Body of pancreas (tissue), 4 donors: ENCODE measurements at places on chromosomes 4 and X. TPM values are rescaled to one million over a fixed set of nuclear protein-coding genes. Genes with fewer than 3 reads are reported as not detected.

DRP2 gene
- not detected for total RNA-seq

GPR82 gene
- total RNA-seq, result 0.52 TPM

GRIA3 gene
- 0.99 TPM for total RNA-seq

DNA sequence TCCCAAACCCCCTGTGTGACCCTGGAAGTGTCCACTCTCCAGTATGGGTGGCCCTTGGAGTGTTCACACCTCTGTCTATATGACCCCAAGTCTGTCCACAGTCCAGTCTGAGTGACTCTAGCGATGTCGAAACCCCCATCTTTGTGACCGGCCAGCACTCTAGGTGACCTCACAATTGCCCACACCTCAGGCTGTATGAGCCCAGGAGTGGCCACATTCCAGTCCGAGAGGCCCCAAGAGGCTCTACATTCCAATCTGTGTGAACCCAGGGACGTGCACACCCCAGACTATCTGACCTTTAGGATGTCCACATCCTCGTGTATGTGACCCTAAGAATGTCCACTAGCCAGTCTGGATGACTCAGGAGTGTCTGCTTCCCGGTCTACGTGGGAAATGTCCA, 7.3 kb upstream of the GLOD5 start:
- DNase-seq, result no peak

- no peak for DNase-seq
Measured at GRCh38 chr4:101155945-101156344, 191.4 kb downstream of the PPP3CA start.

DNA sequence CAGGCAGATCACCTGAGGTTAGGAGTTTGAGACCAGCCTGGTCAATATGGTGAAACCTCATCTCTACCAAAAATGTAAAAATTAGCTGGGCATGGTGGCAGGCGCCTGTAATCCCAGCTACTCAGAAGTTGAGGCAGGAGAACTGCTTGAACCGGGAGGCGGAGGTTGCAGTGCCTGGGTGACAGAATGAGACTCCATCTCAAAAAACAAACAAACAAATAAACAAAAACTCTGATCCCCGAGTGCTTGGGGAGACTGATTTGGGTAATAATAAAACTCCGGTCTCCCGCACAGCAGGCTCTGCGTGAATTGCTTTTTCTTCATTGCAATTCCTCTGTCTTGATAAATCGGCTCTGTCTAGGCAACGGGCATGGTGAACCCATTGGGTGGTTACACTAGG, 73.4 kb downstream of the HPRT1 start:
- no peak for DNase-seq

DNA sequence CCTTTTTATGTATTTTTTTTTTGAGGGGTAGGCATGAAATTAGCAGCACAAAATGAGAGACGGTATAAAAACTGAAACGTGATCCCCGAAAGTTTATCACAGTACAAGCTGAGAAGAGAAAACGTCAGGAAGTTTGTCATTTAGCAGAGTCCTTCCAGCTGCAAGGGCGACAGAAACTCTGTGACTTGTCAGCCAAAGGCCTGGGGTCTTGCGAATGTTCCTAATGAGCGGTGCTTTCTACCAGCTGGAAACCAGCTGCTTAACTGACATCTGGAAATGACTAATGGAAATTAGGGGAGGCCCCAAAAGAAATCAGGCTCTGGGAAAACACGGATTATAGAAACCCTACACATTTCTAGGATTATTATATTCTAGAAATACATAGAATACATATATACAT, 66.5 kb downstream of the CHRNA9 start:
- DNase-seq, result no peak

- no peak for DNase-seq
Measured at GRCh38 chr4:79209081-79209480, 116.8 kb downstream of the NAA11 start.

DNA sequence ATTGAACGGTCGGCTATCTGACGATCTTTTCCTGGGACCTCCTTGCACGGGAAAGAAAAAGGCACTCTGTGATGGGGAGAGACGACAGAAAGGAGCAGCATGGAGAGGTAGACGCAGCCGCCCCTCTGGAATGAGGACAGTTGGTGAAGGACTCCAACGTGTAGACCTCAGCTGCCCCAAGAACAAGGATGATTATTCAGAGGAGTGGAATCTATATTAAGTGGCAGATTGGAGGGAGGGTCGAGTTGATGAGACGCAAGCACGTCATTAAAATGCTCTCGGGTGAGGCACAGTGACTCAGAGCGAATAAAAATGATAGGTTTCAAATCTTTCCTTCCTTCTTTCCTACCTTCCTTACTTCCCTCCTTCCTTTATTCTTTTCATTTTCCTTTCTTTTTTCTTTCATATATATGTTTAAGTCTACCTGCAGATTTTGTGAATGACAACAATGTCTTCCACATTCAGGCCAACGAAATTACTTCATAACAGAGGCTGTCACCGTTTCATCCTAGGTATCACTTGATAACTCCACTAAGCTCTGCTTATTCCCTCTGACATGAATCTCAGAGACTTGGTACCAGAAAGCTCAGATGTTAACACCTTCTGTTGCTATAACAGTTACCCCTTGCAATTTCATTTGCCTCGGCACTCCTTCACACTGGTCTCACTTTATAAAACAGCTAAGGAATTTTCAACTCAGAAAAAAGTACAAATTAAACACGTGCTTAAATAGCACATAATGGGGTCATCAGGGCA, 110.0 kb upstream of the PPARGC1A start:
- DNase-seq, result no peak

GRCh38 chr4:114866901-114867670, 246.3 kb downstream of the NDST4 start:
- DNase-seq, result no peak
